Upper lobe of right lung (tissue), 1 donor: ENCODE measurements at places on chromosomes 7 and 10. TPM values are rescaled to one million over a fixed set of nuclear protein-coding genes. Genes with fewer than 3 reads are reported as not detected.

GRCh38 chr7:46554688-46555422, 633.8 kb upstream of the IGFBP3 start:
- no peak overlapping the region for H3K27ac ChIP-seq
- H3K36me3 ChIP-seq = no peaks in the 10 kb centered on the region
- no peak overlapping the region for H3K4me3 ChIP-seq
- peaks cover 7% of the 10 kb centered on the region for H3K4me1 ChIP-seq
- no peaks in the 10 kb centered on the region for H3K27me3 ChIP-seq

GRCh38 chr10:33235251-33235884, 99.1 kb downstream of the NRP1 start:
- peaks cover 18% of the 10 kb centered on the region for H3K4me1 ChIP-seq
- no peak overlapping the region for H3K4me3 ChIP-seq
- peaks cover 18% of the 10 kb centered on the region for H3K36me3 ChIP-seq
- H3K27me3 ChIP-seq = no peaks in the 10 kb centered on the region
- DNase-seq = no peak

GRCh38 chr7:117997862-117998825, 124.9 kb upstream of the CTTNBP2 start:
- no peaks in the 10 kb centered on the region for H3K27me3 ChIP-seq
- no peaks in the 10 kb centered on the region for H3K36me3 ChIP-seq
- H3K4me3 ChIP-seq = no peak overlapping the region
- H3K4me1 ChIP-seq = no peaks in the 10 kb centered on the region
- no peak overlapping the region for H3K27ac ChIP-seq
- no peak for DNase-seq

- H3K27ac ChIP-seq = no peak overlapping the region
- H3K36me3 ChIP-seq = no peaks in the 10 kb centered on the region
- no peaks in the 10 kb centered on the region for H3K4me1 ChIP-seq
- no peaks in the 10 kb centered on the region for H3K27me3 ChIP-seq
These were observed 20.6 kb downstream of the CABCOCO1 start for GRCh38 chr10:61683319-61683718.

- no peak overlapping the region for H3K27ac ChIP-seq
- H3K4me3 ChIP-seq = no peak overlapping the region
- no peaks in the 10 kb centered on the region for H3K27me3 ChIP-seq
- no peak for DNase-seq
- H3K36me3 ChIP-seq = no peaks in the 10 kb centered on the region
These were observed 6.1 kb upstream of the ABLIM1 start for GRCh38 chr10:114664127-114664526.

- peak overlapping the region; percentile 17 for H3K27ac ChIP-seq
- peaks cover 8% of the 10 kb centered on the region for H3K4me1 ChIP-seq
- no peak for DNase-seq
- H3K27me3 ChIP-seq = no peaks in the 10 kb centered on the region
- no peaks in the 10 kb centered on the region for H3K36me3 ChIP-seq
- no peak overlapping the region for H3K4me3 ChIP-seq
These were observed 24.0 kb upstream of the PAPSS2 start for GRCh38 chr10:87635498-87636312.

GRCh38 chr7:129875745-129876411, 76.9 kb downstream of the UBE2H start:
- peaks cover 7% of the 10 kb centered on the region for H3K36me3 ChIP-seq
- H3K27ac ChIP-seq = no peak overlapping the region
- no peaks in the 10 kb centered on the region for H3K27me3 ChIP-seq
- H3K4me1 ChIP-seq = peaks cover 28% of the 10 kb centered on the region
- H3K4me3 ChIP-seq = no peak overlapping the region
- no peak for DNase-seq

GJD4 gene
- total RNA-seq = not detected

ADCY1 gene
- total RNA-seq = 3.9 TPM

GALNT17 gene
- 7.1 TPM for total RNA-seq
